ENCODE measurements at places on chromosomes 4 and X. TPM values are rescaled to one million over a fixed set of nuclear protein-coding genes. Genes with fewer than 3 reads are reported as not detected.

DNA sequence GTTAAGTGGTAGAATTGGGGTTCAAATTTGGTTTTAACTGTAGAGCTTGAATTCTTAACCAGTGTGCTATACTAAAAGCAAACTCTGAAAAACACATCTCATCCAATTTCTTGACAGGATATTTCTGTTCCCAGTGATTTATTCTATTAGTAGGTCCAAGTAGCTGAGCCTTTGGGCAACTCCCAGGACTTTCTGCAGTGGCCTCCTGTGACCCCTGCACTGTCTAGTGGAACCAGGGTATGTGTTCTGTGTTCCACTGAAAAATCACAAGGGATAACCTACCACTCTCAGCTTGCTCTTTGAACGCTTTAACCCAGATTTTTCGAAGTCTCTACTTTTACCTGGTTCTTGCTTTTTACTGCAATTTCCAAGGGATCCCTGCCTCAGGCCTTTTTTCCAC lies 58.0 kb upstream of the SCOC start:
- DNase-seq = no peak

GRCh38 chr4:58957711-58958110 lies 1847.5 kb upstream of the IGFBP7 start:
- DNase-seq = no peak

The MAGEA12 gene
- 153 TPM for total RNA-seq

DNA sequence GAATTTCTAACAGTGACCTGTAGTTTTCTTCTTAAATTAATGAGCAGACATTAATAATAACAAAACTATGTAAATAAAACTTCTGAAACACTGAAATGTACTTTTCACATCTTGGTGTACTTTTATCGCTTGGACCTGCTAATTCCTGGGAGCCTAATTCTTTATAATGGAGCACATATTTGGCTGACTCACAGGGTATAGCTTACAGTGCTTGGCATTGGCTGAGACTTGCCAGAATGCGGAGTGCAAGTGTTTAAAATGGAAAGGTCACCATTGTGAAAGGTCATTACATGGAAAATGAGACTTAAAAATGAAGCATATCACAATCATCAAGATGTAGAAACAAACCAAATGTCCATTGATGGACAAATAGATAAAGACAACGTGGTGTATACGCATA lies 137.3 kb upstream of the PDLIM3 start:
- DNase-seq = no peak

- DNase-seq = no peak
Measured at GRCh38 chrX:18995221-18995620, 11.3 kb upstream of the PHKA2 start.

DNA sequence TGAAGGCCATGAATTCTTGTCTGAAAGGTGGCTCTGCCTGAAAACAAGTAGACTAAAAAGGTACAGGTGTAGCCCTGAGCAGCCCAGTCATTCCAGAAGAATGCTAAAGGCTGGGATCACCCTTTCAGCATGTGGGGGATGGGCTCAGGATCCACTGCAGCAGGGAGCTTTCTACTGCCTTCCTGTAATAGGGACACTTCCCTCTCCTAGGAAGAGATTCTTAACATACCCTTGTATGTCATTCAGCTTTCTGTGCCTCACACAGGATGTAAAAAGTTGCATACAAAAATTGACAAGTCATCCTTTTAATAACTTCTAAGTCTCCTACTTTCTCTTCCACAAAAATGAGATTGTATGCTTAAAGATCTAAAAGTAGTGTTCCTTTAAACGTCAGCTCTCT lies 123.3 kb downstream of the ZNF518B start:
- no peak for DNase-seq

- peak; percentile 76 for DNase-seq
Measured at GRCh38 chrX:109890910-109891502, 111.9 kb upstream of the TMEM164 start.

Measured in SK-MEL-5 (cell line).